ENCODE measurements at places on chromosomes 7 and 10.

DNA sequence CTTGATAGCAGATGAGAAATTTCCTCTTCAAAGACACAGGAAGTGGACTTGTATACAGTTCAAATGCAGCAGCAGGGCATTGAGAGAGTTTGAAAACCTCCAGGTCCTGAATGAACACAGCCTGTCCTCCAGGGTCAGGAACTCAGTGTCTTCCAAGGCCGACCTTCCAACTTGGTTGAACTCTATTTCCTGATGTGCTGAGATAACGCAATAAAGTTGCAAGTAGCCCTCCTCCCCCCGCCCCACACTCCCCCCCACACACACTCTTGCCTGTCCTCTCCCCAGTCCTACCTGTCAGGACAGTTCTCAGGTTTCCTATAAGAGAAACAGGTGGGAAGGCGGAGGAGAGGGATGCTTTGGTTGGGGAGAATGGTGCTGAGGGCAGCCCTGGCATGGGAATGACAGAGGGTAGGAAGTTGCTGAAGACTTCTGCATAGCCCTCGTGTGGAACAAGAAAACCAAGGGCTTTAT is 90.0 kb downstream of the CCDC71L start:
- no peak for DNase-seq

DNA sequence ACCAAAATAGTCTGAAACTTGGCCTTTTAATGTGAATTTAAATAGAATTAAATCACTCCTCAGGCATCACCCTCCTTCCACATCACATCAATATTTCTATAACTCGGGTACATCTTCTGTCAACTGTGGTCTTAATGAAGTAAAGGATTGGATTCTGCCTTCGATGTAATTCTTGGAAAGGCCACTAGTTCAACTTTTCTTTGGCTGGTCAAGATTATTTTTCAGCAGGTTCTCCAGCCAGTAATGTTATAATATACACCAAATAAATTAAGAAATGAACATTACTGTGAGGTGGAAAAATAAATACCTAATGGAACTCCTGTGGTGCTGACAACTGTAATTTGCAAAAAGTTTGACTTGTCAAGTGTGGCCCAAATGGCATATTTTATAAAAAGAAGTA is 9.7 kb upstream of the SLC16A9 start:
- no peak for DNase-seq

DNA sequence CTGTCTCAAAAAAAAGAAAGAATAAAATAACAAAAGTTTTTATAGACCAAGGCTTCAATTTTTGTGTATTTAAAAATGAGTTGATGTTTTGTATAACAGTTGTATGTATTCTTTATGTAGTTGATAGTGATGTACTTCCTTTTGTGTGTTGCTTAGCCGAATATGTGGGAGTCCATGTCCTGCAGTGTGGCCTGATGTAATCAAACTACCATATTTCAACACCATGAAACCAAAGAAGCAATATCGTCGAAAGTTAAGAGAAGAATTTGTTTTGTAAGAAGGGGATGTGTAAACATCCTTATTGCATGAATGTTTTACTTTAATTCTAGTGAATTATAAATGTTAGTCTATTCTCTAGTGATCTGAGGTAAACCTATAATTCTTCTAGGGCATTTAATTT is 56.6 kb downstream of the MPLKIP start:
- DNase-seq, result peak; percentile 67

- no peak for DNase-seq
Measured at GRCh38 chr7:157392256-157393037, 55.6 kb downstream of the DNAJB6 start.

DNA sequence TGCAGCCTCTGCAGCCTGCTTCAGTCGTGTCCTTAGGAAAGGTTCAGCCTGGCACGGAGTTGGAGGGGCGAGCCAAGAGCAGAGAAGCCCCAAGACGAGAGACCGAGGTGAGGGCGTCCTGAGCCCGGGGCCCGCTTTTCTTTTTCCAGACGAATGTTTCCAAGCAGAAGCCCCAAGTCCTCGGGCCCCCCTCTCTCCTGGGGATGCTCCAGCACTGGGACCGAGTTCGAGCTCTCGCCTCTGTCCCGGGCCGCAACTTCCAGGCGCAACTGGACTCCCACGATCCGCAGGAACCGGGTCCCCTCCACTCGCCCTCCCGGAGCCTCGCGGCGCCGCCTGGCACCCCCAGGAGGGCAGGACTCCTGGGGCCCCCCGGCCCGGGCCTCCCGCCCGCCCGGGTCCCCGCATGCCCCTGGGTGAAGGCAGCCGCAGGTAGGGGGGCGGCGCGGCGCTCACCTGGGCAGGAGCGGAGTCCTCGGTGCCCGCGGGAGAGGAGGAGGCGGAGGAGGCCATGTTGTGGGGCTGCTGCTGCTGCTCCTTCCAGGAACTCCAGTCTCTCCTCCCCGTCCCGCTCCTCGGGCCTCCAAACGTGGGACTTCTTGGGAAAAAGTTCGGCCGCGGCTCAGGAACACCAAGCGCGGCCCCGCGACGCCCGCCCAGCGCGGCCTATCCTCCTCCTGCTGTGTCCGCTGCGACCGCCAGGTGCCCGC is 45.3 kb upstream of the CDK1 start:
- no peak for DNase-seq
